Muscle of leg (tissue), 16 donors: ENCODE measurements at places on chromosomes 3 and 15.
A peak's percentile ranks its signal among the peaks of the same experiment; 100 is the strongest.

DNA sequence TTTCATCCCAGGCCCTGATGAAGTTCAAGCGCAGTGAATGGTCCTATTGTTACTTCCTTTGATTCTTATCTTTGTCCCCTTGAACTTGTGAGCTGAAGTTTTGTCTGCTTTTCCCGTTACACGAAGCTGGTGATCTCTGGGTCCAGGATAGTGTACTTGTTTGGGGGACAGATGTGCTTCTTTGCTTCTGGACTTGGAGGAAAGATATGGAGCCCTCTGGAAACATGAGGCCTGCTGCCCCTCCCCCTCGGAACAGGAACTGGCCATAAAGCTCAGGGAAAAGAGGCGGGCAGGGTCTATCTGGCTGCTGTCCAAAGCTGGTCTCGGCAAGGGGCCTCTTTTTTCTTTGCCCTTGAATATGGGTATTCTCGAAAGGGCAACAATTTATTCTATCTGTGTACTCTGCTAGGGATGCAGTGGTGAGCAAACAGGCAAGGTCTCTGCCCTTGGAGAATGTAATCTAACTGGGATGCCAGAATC is 47.6 kb downstream of the IDH2 start:
- peaks cover 18% of the 10 kb centered on the region for H3K4me1 ChIP-seq
- H3K27me3 ChIP-seq: no peaks in the 10 kb centered on the region
- H3K4me3 ChIP-seq: no peak overlapping the region
- no peak overlapping the region for H3K27ac ChIP-seq

DNA sequence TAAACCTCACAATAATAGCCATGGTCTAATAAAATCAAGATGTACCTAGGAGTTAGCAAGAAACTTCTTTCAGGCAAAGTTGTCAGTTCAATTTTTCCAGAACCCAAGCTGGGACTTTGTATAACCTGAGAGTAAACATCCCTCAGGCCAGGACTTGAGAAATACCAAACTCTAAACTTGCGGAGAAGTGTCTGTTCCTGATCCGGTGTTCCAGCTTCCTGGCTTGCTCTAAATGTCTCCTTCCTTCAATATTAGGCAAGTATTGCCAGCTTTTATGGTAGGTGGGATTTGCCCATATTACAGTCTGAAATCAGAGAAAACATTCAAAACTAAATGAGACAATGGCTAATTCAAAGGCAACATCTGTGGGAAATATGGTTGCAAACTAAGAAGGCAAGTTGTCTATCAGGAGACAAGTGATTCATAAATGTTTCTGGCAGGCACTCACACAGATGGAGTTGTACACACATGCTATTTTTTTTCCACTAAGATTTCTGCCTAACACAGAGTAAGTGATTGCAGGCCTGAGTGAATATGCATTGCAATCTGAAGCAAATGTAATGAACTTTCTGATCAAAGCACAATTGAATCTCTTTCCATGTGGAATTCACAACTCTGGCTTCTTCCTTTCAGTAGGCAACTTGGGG is 88.3 kb upstream of the COL8A1 start:
- peak; percentile 85 for DNase-seq
- H3K4me3 ChIP-seq: no peak overlapping the region
- H3K27me3 ChIP-seq: no peaks in the 10 kb centered on the region
- no peaks in the 10 kb centered on the region for H3K4me1 ChIP-seq

GRCh38 chr15:65189102-65189740 is 4.1 kb upstream of the CLPX start:
- no peaks in the 10 kb centered on the region for H3K36me3 ChIP-seq
- H3K4me1 ChIP-seq: peaks cover 7% of the 10 kb centered on the region
- no peaks in the 10 kb centered on the region for H3K27me3 ChIP-seq
- peak; percentile 84 for DNase-seq
- no peak overlapping the region for H3K4me3 ChIP-seq

DNA sequence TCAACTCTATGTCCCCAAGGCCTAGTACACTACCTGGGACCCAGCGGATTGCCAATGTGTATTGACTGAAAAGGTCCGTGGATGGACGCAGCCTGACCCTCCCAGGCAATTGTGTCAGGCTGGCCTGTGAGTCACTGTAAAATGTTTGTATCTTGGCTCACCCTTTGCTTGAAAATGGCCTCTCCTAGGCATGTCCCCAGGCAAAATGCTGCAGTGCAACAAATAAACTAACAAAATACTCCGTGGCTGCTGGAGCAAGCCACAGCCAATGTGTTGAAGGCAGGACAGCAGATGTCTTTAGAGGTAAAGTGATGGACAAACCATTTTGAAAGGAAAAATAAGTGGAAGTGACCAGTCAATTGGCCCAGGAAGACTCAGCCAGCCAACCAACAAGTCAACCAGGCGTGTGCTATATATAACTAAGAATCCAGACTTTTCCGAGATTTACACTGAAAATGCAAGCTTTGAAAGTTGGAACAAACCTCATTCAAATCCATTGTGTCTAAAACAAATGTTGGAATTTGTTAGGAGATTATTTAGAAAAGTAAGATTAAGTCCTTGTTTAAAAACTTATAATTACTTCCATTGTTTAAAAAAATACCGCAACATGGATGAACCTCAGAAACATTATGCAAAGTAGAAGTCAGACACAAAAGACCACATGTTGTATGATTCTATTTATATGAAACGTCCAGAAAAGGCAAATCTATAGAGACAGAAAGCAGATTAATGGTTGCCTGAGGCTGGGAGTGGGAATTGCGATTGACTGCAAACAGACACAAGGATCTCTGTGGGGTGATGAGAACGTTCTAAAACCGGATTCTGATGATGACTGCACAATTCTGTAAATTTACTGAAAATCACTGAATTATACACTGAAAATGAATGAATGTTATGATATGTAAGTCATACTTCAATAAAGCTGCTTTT is 191.2 kb downstream of the TLE3 start:
- H3K4me1 ChIP-seq: peaks cover 4% of the 10 kb centered on the region
- no peaks in the 10 kb centered on the region for H3K36me3 ChIP-seq
- no peak for DNase-seq
- no peak overlapping the region for H3K27ac ChIP-seq

GRCh38 chr3:137304313-137305056 is 346.7 kb downstream of the IL20RB start:
- no peaks in the 10 kb centered on the region for H3K4me1 ChIP-seq
- DNase-seq: no peak
- H3K36me3 ChIP-seq: no peaks in the 10 kb centered on the region
- H3K27me3 ChIP-seq: no peaks in the 10 kb centered on the region
- no peak overlapping the region for H3K27ac ChIP-seq
- H3K4me3 ChIP-seq: no peak overlapping the region

GRCh38 chr15:31867536-31868442 is 162.5 kb upstream of the CHRNA7 start:
- peaks cover 8% of the 10 kb centered on the region for H3K4me1 ChIP-seq
- H3K27ac ChIP-seq: no peak overlapping the region
- H3K4me3 ChIP-seq: no peak overlapping the region
- H3K27me3 ChIP-seq: peaks cover 15% of the 10 kb centered on the region

DNA sequence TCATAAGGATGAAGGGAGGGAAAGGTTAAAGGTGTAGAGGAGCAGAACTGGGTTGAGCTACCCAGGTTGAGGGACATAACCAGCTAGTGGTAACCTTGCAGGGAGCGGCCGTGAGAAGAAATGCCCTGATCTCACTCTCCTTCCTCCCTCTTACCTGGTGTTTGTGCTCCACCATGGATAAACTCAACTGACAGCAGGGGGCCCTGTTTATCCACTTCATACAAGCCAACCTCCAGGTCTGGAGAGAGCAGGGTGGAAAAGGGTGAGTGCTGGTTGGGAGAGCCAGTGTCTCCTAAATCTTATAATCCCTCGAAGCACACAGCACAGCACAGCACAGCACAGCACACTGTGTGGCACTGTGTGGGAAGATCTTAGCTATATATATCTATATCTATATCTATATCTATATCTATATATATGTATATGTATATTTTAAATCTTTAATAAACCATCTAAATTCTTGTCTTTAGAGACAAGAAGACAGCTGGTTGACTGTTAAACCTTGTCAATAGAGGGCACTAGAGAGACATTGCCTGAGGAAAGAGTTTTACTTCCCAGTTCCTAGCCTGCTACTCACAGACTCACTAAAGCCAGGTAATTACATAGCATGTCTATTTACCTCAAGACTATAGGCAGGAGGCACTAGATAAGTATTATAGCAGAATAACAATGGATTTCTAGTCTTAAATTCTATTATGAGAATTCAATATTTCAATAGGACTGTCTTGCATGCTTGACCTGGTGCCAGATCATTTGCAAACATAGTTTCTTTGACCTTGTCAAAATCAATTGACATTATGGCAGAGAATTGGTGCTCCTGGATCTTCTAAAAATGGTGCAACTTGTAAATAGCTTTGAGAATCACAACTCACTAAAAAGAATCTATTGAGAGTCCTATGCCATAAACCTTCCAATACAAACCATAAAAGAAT is 21.7 kb upstream of the FMN1 start:
- H3K27me3 ChIP-seq: no peaks in the 10 kb centered on the region
- H3K4me3 ChIP-seq: no peak overlapping the region
- no peaks in the 10 kb centered on the region for H3K36me3 ChIP-seq

- H3K36me3 ChIP-seq: no peaks in the 10 kb centered on the region
- H3K4me3 ChIP-seq: no peak overlapping the region
- H3K4me1 ChIP-seq: no peaks in the 10 kb centered on the region
- H3K27me3 ChIP-seq: no peaks in the 10 kb centered on the region
- no peak overlapping the region for H3K27ac ChIP-seq
These were observed 517.0 kb upstream of the PPP2R3A start for GRCh38 chr3:135448520-135448919.

DNA sequence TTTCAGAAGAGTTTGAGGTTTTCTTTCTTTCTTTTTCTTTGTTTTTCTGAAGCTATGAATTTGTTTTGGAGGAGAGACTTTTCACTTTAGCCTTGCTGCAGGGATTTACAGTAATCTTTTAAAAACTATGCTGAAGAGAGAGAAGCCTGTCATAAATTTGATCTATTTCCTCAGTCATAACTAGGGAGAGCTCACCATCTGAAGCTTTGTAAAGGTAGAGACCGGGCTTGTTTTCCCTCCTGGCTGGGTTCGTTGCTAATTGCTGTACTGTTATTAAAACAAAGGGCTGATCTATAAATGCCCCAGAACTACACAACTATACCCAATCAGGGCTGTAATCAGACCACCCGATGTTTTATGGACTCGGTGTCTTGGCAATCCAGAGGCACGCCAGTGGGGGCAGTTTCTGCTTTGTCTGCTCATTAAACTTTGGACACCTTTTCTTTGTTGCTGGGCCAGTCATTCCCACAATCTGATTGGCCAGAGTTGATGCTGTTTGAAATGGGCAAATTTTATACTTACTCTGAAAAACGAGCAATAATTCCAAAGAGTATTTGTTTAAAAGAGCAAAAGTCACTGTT is 164.3 kb downstream of the CACNA1D start:
- no peak overlapping the region for H3K27ac ChIP-seq
- no peak overlapping the region for H3K4me3 ChIP-seq
- no peak for DNase-seq
- H3K27me3 ChIP-seq: peaks cover 9% of the 10 kb centered on the region

DNA sequence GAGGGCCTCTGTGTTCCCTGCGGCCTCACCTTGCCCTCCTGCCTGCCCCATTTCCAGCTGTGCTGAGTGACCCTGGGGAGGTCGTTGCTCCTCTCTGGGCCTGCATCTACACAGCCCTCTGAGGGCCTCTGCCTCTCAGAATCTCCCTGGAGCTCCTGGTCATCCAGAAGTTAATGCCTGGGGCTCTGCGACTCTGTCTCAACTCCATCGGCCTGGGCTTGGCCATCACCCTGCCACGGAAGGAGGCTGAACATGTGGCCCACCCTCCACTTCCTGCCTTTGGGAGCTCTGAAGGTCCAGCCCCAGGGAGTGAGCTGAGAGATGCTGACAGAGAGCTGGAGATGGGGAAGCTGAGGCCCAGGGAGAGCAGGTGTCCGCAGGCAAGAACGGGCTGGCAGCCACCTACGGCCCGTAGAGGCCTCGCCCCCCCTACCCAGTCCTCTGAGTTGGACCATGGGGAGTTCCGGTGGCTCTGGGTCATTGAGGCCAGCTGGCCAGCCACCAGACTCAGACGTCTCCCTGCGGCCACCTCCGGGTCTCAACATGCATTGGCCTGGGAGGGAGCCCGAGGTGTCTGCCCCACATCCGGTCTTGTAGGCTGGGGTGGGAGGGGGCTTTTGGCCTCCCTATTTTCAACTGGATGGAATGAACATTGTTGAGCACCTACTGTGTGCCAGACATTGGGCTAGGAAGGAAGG is 34.2 kb downstream of the GRIP2 start:
- no peaks in the 10 kb centered on the region for H3K27me3 ChIP-seq
- no peaks in the 10 kb centered on the region for H3K36me3 ChIP-seq
- H3K4me3 ChIP-seq: no peak overlapping the region
- no peak overlapping the region for H3K27ac ChIP-seq
- no peak for DNase-seq
- peaks cover 5% of the 10 kb centered on the region for H3K4me1 ChIP-seq

- H3K4me3 ChIP-seq: no peak overlapping the region
- peak; percentile 39 for DNase-seq
- H3K4me1 ChIP-seq: no peaks in the 10 kb centered on the region
- no peaks in the 10 kb centered on the region for H3K27me3 ChIP-seq
- no peak overlapping the region for H3K27ac ChIP-seq
These were observed 76.0 kb downstream of the ETFA start for GRCh38 chr15:76235186-76235826.

- H3K4me3 ChIP-seq: no peak overlapping the region
- H3K36me3 ChIP-seq: no peaks in the 10 kb centered on the region
- peaks cover 11% of the 10 kb centered on the region for H3K4me1 ChIP-seq
These were observed 45.0 kb downstream of the IQSEC1 start for GRCh38 chr3:13028010-13028821.

- peak overlapping the region; percentile 69 for H3K27ac ChIP-seq
- H3K27me3 ChIP-seq: no peaks in the 10 kb centered on the region
- H3K4me1 ChIP-seq: peaks cover 9% of the 10 kb centered on the region
- H3K36me3 ChIP-seq: no peaks in the 10 kb centered on the region
These were observed 31.8 kb downstream of the IQGAP1 start for GRCh38 chr15:90419738-90420406.

DNA sequence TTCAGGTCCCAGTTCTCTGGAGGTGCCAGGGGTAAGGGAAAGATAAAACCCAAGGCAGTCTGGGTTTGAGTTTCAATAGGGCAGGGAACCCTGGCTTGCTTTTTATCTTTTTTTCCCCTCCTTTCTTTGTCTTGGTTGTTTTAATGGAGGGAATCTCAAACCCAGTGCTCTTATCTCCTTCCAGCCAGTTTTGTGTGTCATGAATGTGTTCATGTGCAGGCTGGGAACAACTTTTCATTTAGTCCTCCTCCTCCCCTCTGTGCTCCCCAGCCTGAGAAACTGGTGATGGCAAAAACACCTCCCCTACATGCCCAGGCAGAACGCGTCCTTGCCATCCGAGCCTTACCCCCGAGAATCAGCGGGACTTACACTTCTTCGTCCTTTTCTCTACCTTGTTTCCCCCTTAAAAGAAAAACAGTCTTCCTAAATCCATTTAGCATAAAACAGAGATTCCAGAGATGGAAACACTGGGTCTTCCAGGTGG is 10.9 kb downstream of the SEMA3G start:
- peak overlapping the region; percentile 79 for H3K27ac ChIP-seq
- H3K4me3 ChIP-seq: no peak overlapping the region
- peaks cover 83% of the 10 kb centered on the region for H3K4me1 ChIP-seq
- H3K27me3 ChIP-seq: no peaks in the 10 kb centered on the region
- H3K36me3 ChIP-seq: no peaks in the 10 kb centered on the region
- no peak for DNase-seq

GRCh38 chr15:32856753-32857152 is 138.9 kb downstream of the GREM1 start:
- H3K36me3 ChIP-seq: no peaks in the 10 kb centered on the region
- H3K4me1 ChIP-seq: peaks cover 2% of the 10 kb centered on the region
- H3K4me3 ChIP-seq: no peak overlapping the region

GRCh38 chr3:140761076-140761639 is 83.3 kb downstream of the TRIM42 start:
- no peaks in the 10 kb centered on the region for H3K36me3 ChIP-seq
- peak overlapping the region; percentile 57 for H3K27ac ChIP-seq
- peaks cover 16% of the 10 kb centered on the region for H3K4me1 ChIP-seq
- H3K4me3 ChIP-seq: no peak overlapping the region
- H3K27me3 ChIP-seq: no peaks in the 10 kb centered on the region
